ENCODE measurements at places on chromosomes 7 and 10.

DNA sequence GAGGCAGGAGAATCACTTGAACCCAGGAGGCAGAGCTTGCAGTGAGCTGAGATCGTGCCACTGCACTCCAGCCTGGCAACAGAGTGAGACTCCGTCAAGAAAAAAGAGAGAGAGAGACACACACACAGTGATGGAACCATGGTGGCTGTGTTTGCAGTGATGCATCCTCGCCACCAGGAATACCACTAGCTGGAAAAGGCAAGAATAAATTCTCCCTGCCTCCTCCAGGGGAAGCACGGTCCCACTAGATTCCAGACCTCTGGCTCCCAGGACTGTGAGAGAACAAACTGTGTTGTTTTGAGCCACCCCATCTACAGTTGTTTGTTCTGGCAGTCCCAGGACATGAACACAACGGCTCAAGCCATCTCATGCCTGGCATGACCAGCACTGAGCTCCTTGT is 320.3 kb upstream of the FOXK1 start:
- no peak for DNase-seq

DNA sequence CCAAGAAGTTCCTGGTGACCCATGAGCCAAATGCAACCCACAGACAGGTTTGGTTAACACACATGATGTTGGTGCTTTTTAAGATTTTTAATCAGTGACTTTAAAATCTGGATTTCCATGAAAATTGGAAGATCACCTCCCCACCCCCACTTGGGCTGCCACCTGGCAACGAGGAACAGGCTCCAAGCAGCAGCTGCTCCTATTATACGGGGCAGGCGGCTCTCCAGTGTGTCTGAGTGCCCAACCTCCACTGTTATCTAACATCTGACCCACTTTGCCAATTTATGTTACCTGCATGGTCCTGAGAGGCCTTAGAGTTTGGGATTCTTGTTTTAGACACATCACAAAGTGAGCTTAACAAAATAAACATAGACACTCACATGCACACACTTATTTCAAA is 56.4 kb downstream of the SGMS1 start:
- DNase-seq: no peak

- DNase-seq: no peak
These were observed 220.0 kb downstream of the KIF20B start for GRCh38 chr10:89921403-89921802.

- DNase-seq: no peak
These were observed 74.0 kb upstream of the SEC61G start for GRCh38 chr7:54833001-54833467.

GRCh38 chr10:99630433-99630832 is 10.2 kb upstream of the SLC25A28 start:
- peak; percentile 44 for DNase-seq

DNA sequence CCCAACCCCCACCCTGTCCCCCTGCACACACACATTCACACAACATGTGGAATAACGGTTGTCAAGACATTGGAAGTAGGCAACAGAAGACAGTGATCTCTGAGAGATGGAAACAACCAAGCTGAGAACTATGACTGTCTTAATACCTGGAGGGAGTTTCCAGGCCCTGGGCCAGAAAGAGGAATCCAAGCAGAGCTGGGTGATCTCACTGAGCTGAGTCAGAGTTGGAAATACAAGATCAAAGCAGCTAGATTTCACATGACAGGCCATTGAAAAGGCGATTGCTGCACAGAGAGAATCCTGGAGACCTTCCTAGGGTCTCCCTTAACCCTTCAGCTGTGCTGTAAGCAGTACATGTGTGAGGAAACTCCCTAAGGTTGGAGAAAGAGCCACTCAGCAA is 165.8 kb upstream of the PRSS1 start:
- DNase-seq: no peak

GRCh38 chr10:113494761-113495160 is 58.1 kb upstream of the HABP2 start:
- no peak for DNase-seq

GRCh38 chr7:29281782-29282541 is 87.4 kb downstream of the CHN2 start:
- no peak for DNase-seq

DNA sequence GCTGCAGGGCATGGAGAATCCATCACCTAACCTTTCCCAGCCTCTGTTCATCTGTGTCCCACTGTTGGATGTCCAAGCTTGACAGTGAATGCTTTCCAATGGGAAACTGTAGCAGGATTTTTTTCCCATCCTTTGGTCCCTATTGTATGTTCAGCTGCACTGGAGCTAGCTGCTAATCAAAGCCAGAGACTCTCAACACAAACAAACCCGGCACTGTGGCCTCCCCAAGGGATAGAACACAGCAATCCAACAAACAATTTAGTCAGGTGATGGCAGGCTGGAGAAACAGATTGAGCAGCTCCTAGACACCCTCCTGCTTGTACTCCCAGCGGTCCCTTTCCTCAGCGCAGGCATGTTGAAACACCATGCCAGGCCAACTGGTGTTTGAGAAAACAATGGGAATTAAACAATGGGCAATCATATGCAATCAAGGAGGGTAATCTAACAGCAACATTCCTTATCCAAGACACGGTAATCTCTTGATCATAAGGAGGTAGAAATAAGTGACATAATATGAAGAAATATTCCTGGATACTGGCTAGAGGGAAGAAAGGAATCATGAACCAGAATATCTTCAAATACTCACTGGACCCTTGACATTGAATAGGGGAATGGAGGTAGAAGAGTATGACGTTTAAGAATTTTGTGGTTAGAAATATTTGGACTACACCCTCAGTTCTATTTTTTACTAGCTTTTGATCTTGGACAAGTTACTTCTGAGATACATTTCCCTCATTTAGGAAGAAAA is 15.0 kb downstream of the PTN start:
- DNase-seq: no peak
